ENCODE measurements at places on chromosomes 1 and 21. TPM values are rescaled to one million over a fixed set of nuclear protein-coding genes. Genes with fewer than 3 reads are reported as not detected.

The PDE9A gene
- 1.1 TPM for total RNA-seq

The MTR gene
- 7.9 TPM for total RNA-seq

The GREM2 gene
- 0.08 TPM for total RNA-seq

The FAM72B gene
- total RNA-seq: 3.9 TPM

The OR6N1 gene
- not detected for total RNA-seq

The FNDC5 gene
- 0.23 TPM for total RNA-seq

The F3 gene
- total RNA-seq: 3.4 TPM

The CLDN14 gene
- total RNA-seq: not detected

The TNFSF4 gene
- 0.05 TPM for total RNA-seq

The TMEM39B gene
- 12.9 TPM for total RNA-seq

The CCT3 gene
- 398 TPM for total RNA-seq

The IFNAR1 gene
- total RNA-seq: 17.3 TPM

The S100A5 gene
- 0.88 TPM for total RNA-seq

The CR1L gene
- total RNA-seq: not detected

The OR6K3 gene
- total RNA-seq: not detected

The TCEA3 gene
- total RNA-seq: 0.42 TPM

The F5 gene
- total RNA-seq: 0.09 TPM

The JAM2 gene
- not detected for total RNA-seq

The GPR153 gene
- total RNA-seq: 2.0 TPM

All from A549 treated with ZK216348 at 1 μM for 4 hours (cell line).